ENCODE measurements at places on chromosomes 2 and 18.

- no peak for DNase-seq
These were observed 110.8 kb downstream of the SMAD7 start for GRCh38 chr18:48839819-48840490.

GRCh38 chr18:59954755-59955156, 55.0 kb downstream of the PMAIP1 start:
- DNase-seq = no peak

GRCh38 chr2:74441690-74442482, at the start of gene RTKN:
RTKN (minus strand) TSS chr2:74441937; CDS start chr2:74441816, 121 bp downstream.
- no peak for DNase-seq

GRCh38 chr2:79099140-79099686, 11.4 kb upstream of the REG1B start:
- DNase-seq = no peak

GRCh38 chr2:23420840-23421476, 36.0 kb downstream of the KLHL29 start:
- DNase-seq = no peak

GRCh38 chr2:236833501-236834073, 252.1 kb upstream of the COPS8 start:
- DNase-seq = no peak

Measured in hematopoietic multipotent progenitor cell treated with erythropoietin and hydrocortisone succinate and interleukin-3 and kit ligand, for 15 days (in vitro differentiated cells).